T-helper 2 cell (primary cell): ENCODE measurements at places on chromosomes 7 and 10.

DNA sequence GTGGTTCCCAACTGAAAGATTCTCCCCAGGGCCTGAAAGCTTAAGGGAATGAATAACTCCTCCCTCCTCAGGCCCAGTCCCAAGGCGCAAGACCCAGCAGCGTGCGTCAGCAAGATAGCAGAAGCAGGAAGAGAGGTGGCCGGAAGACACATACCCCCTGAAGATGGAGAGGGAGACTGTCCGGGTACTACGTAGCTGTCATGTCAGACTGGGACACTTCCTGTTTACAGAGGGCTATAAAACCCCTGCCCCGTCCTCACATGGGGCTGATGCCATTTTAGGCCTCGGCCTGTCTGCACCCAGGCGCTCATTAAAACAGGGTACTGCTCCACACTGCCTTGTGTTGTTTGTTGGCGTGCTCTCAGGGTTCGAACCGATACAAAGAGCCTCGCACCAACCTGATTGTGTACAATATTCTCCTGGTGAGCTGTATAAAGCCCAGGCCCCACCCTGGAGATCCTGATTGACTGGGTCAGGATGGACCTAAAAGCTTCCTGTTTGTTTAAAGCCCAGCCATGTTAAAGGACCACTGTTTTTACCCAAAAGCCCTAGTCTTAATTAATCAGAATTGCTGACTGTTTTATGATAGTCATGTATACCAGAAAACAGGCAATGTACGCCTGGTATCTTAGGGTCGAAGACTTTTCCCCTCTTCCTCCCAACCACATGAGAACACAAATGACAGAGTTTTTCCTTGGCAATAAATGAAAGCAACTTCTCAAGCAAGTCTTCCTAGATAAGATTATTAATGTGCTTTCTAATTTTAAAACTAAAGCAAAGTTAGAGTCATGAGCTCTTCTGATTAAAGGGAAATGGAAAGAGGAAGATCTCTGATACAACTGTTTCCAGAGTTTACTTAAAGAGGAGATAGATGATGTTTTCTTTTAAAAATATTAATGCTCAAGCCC is 251.5 kb downstream of the DOCK4 start:
- DNase-seq: no peak

GRCh38 chr7:44080686-44081265 is 1.6 kb downstream of the POLM start:
- no peak for DNase-seq

DNA sequence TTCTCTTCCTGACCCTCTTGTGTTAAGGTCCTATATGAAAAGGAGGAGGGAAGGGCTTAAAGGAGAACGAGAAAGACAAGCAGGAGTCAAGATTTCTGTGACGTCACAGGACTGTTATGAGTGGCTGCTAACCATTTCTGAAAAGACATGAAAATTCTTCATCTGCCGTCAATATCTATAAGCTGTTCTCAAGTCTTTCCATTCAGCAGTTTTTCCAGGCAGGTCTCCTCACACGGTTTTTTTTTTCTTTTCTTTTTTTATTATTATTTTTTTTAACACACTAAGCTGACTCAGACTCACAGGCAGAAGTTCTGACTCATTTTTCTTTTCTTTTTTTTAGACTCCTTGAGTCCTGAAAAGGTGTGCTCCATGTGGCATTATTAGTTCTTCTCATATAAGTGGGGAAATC is 72.0 kb downstream of the DGKI start:
- no peak for DNase-seq

DNA sequence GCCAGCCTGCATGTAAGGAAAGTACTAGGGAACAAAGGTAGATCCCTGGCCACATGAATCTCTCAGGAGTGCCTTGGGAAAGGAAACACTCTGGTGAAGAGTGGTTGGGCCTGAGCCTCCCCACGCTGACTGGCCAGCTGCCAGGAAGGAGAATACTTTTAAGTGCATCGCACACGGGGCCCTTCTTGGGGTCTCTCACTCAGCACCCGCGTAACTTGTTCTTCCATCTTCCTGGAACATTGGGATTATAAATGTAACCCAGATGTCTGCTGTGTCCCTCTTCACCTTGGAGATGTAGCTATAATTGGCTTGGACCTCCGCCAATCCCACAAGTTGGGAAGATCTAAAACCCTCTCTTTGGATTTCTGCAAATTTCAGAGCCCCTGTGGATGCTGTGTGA is 4.4 kb upstream of the GLI3 start:
- no peak for DNase-seq

- no peak for DNase-seq
Observed at GRCh38 chr10:16566202-16566805, 44.6 kb upstream of the C1QL3 start.

GRCh38 chr10:5945190-5945509 is 32.2 kb downstream of the IL15RA start:
- DNase-seq: no peak

DNA sequence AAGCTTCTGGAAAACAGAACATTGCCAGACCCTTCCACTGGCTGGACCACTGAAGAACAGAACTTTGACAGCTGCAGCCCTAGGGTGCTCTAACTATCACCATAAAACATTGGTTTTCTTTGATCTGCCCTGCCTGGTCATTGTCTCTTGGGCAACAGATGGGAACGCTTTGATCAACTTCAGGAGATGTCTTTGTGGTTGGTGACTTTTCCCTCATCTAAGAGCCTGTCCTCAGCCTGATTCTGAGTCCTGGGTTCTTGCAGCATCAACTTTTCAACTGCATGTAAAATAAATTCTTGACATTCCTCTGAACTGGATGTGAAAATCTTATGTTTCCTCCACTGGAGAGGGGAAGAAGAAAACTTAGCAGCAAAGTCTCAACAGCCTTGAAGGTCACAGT is 53.1 kb upstream of the ZNRF2 start:
- no peak for DNase-seq

DNA sequence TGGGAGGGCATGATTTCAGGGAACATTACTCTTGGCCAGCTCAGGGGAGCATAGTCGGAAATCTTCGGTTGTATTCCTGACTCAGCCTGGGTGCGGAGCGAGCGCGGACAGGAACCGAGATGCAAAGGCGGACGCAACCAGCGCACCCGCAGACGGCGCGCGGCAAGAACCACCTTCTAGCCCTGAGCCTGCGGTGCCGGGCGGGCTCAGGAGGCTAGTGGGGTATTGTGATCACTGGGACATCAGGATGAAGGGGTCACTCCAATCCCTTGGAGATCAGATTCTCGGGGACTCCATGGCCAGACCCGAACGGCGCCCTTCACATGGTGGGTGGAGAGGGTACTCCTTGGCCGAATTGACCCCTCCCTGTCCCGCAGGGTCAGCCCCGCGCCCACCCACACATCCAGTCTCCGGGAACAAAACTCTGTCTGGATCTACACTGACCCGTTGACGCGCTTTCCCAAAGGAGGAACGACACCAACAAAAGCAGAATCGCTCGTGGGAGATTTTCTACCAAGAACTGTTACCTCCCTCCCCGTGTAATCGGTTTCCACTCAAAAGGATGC is 730.5 kb downstream of the ZWINT start:
- DNase-seq: no peak

GRCh38 chr7:83055197-83055596 is 107.5 kb downstream of the PCLO start:
- no peak for DNase-seq

GRCh38 chr7:95922191-95922590 is 149.8 kb downstream of the DYNC1I1 start:
- no peak for DNase-seq

GRCh38 chr10:100469756-100470155 is 6.9 kb downstream of the WNT8B start:
- DNase-seq: no peak

GRCh38 chr7:13276977-13277376 is 589.5 kb downstream of the ARL4A start:
- no peak for DNase-seq
